Endothelial cell (in vitro differentiated cells): ENCODE measurements at places on chromosomes 2 and 18. TPM values are rescaled to one million over a fixed set of nuclear protein-coding genes. Genes with fewer than 3 reads are reported as not detected.
A peak's percentile ranks its signal among the peaks of the same experiment; 100 is the strongest.

GRCh38 chr18:50194631-50195532 lies at the start of gene MYO5B:
Gene MYO5B, minus strand, starts transcription at chr18:50195147. Its CDS starts 354 bp downstream, at chr18:50194793.
- DNase-seq: peak; percentile 55

GRCh38 chr2:8617590-8617989 lies 64.3 kb upstream of the ID2 start:
- no peak for DNase-seq

- no peak for DNase-seq
Observed at GRCh38 chr2:20469595-20469994, 22.7 kb downstream of the RHOB start.

Gene STARD6
- total RNA-seq: 0.54 TPM

Gene DRC1
- total RNA-seq: 0.36 TPM
